ENCODE measurements at places on chromosomes 6 and 20. TPM values are rescaled to one million over a fixed set of nuclear protein-coding genes. Genes with fewer than 3 reads are reported as not detected.

Gene CBFA2T2
- total RNA-seq, result 15.7 TPM

DNA sequence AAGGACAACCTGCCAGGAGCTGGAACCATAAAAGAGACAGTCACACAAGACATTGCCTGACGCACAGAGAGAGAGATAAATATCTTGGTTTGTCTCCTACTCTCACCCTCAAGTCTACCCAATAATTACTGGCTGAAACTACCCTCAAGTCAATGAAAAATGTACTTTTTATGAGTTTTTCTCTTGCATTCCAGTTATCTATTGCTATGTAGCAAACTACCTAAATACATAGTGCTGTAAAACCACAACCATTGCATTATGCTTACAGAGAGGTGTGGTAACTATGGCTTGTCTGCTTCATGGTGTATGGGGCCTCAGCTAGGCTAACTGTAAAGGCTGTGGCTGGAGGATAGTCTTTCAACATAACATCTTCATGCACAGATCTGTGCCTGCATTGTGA, 247.8 kb downstream of the HAO1 start:
- DNase-seq, result no peak

DNA sequence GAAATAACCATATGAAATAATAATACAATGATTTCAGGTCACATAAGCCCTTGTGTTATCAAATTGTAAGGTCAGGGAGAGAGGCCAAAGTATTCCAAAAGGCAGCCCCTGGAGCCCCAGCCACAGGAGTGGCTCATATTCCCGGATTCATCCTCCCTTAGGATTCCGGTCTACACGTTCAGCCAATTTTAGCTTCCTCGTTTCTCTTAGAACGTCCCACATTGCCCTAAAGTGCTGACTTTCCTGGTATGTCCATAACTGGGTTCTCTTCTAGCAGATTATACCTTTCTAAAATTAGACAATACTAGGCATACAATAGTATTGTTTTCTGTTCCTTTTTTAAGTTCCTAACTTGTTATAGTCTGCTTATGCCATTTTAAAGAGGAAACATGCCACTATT, 192.7 kb upstream of the NOX3 start:
- no peak for DNase-seq

GRCh38 chr6:24064106-24064505, 61.9 kb upstream of the NRSN1 start:
- DNase-seq, result no peak
